ENCODE measurements at places on chromosomes 4 and X.

DNA sequence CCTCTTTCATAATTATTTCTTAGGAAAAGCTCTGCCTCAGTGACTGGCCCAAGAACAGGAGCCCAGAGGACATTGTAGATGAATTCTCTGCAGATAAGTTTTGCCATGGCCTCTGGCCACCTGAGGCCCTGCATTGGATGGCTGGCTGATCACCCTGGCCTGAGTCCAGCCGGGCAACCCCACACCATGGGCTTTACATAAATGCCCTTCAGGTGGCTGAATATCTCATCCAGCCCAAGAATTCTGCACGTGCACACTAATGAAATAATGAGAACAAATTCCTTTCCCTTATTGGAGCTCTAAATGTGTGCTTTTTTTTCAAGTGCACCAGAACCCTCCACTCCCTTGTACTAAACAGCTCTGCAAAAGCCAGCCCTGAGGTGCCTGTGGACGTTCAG, 65.7 kb downstream of the IRF2 start:
- DNase-seq: no peak

DNA sequence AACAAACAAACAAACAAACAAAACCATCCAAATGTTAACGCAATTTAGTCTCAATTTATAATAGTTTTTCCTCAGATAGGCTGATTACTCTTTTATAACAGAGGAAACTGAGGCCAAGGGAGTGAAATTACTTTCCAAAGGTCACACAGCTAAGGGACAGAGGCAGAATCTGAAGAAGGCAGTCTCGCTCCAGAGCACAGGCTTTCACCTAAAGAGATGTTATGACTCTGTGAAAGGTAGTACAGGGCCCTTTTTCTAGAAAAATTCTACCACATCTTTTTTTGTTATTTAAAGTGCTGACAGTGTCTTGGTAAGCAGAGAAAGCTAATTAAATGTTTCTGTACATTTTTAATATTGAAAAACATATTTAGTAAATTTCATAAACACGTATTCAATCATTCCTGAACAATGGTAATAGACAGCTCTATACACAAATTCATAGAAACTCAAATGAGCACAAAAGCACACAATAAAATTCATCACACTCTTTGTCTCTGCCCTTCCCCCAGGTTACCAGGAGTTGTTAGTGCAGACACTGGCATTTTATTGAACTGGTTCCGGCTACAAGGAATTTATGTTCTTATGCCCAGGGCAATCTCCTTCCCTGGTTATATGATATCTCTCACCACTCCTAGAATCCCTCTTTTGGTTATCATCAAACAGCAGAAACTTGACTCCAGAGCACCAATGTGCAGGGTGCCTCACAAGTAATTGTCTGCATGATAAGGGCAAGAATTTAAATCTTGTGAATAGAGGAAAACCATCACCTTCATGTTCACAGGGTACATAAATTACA, 7.7 kb upstream of the APBB2 start:
- DNase-seq: no peak

- no peak for DNase-seq
Observed at GRCh38 chr4:66073961-66074360, 403.7 kb upstream of the EPHA5 start.

GRCh38 chr4:53306729-53307128, 59.1 kb downstream of the SCFD2 start:
- DNase-seq: no peak

DNA sequence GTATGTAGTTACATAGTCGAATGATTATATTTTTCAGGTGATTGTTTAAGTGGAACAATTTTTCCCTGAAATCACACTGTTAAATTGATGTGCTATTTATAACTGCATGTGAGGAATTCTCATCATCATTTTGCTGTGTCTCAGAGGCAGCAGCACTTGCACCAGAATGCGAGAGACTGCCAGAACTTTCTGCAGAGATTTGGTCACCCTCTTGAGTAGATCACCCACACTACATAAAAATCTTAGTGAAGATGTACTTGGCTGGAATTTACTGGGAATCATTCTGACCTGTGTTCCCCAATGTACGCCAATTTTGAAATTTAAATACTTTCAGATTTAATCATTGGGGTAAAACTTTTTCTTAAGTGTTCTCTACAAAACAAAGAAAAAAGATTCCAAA, 5.4 kb downstream of the UGT2B4 start:
- DNase-seq: no peak

- DNase-seq: no peak
Observed at GRCh38 chr4:68466185-68466584, 18.9 kb downstream of the TMPRSS11E start.

DNA sequence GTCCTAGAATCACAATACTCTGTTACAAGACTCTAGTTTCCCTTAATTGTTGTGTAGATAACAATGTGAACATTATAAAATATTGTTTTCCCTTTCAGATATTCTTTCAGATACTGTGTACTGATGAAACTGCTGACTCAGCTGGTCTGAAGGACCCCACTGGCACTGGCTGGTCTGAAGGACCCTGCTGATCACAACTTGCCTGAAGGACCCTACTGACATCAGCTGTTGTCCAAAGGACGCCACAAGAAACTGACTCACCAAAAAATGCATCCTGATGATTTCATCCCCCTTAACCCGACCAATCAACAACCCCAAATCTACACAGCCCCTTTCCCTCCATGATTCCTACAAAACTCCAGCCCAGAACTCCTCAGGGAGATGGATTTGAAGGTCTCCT, 258.8 kb upstream of the GNPDA2 start:
- DNase-seq: no peak

All from stimulated activated CD8-positive, alpha-beta memory T cell treated with anti-CD3 and anti-CD28 coated beads, Interleukin-12 subunit alpha, Interleukin-12 subunit beta, amount 100 ng/mL, for 4 hours (primary cell).